ENCODE measurements at places on chromosomes 13 and 19.
A peak's percentile ranks its signal among the peaks of the same experiment; 100 is the strongest.

GRCh38 chr13:92966341-92966740 is 260.3 kb upstream of the GPC6 start:
- no peak for DNase-seq

GRCh38 chr19:12137221-12137940 is 2.8 kb downstream of the ZNF20 start:
- DNase-seq, result no peak

DNA sequence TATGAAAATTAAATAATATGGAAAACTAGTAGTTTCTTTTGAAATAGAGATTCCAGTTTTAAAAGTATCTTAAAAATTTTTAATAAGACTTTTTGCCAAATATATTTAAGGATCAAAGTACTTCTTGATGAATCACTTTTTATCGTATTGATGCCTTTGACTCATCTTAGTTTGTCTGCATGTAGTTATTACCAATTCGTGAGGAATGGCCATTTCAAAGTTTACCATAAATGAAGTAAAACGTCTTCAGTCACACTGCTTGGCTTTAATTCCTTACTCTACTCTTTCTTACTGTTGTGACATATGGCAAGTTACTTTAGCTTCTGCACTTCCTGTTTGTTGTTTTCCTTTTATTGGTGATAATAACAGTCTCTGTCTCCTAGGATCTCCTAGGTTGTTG is 38.3 kb downstream of the NDFIP2 start:
- peak; percentile 36 for DNase-seq

DNA sequence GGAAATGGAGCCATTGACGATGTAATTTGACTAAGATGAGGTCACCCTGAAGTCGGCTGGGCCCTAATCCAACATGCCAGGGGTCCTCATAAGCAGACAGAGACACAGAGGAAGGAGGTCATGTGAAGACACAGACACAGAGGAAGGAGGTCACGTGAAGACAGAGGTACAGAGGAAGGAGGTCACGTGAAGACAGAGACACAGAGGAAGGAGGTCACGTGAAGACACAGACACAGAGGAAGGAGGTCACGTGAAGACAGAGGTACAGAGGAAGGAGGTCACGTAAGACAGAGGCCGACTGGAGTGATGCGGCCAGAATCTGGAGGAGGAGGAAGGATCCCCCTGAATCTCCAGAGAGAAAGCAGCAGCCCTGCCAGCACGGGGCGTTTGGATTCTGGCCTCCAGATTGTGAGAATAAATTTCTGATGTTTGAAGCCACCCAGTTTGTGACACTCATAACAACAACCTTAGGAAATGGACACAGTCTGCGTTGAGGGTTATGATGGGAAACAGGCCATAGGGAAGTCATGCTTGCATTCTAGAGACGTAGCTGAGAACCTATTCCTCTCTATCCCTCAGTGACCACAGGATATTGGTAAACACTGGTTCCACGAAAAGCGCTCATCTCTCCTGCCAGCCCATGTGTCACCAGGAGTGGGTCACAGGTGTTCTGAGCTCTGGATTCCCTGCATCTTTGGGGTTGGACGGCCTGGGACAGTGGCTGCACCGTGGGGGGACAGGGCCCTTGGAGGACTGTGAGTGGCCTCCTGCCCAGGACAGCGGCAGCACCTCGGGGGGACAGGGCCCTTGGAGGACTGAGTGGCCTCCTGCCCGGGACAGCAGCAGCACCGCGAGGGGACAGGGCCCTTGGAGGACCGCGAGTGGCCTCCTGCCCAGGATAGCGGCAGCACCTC is 108.5 kb downstream of the SOX1 start:
- no peak for DNase-seq

GRCh38 chr13:74778946-74779345 is 644.7 kb upstream of the KLF12 start:
- no peak for DNase-seq

DNA sequence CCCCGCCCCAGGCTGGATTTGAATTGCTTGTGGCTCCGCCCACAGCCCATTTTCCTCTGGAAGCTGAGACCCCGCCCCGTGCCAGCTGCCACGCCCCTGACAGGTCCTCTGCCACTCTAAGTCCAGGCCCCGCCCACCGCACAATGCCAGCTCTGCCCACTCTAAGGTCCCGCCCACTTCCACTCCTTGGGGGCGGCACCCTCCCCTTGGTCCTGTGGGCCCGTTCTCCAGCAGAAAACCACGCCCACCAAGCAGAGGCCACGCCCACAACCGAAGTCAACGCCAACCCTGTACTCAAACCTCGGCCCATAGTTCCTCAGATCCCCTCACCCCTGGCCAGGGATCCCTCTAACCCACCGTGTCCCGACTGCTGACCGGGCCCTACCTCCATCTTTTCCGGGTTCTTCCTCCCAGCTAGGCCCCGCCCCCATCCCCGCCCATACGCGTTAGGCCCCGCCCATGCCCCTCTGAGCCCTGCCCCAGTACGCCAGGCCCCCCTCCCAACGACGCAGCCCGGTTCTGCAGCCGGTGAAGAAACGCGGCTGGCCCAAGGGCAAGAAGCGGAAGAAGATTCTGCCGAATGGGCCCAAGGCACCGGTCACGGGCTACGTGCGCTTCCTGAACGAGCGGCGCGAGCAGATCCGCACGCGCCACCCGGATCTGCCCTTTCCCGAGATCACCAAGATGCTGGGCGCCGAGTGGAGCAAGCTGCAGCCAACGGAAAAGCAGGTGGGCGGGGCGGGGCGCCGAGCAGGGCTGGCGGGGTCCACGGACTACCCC is 1.3 kb downstream of the HMG20B start:
- peak; percentile 90 for DNase-seq

Data from bronchial epithelial cell (primary cell).